ENCODE measurements at places on chromosomes 12 and 14. TPM values are rescaled to one million over a fixed set of nuclear protein-coding genes. Genes with fewer than 3 reads are reported as not detected.

DNA sequence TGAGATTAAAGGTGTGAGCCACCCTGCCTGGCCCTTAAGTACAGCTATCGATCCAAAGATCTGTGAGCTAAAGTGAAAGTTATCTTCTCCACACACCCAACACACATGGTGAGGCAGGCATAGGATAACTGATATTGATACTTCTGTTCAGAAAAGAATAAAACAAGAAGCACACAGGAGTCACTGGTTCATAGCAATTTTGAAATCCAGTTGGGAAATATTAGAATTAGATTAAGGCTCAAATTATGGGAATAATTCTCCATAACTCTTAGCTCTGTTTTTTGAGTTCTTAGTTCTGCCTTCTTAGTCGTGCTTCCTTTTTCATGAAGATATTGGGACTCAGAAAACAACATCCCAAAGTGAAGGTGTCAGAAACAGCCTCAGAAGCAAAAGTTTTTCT is 186.0 kb upstream of the PLXNC1 start:
- no peak for DNase-seq

DNA sequence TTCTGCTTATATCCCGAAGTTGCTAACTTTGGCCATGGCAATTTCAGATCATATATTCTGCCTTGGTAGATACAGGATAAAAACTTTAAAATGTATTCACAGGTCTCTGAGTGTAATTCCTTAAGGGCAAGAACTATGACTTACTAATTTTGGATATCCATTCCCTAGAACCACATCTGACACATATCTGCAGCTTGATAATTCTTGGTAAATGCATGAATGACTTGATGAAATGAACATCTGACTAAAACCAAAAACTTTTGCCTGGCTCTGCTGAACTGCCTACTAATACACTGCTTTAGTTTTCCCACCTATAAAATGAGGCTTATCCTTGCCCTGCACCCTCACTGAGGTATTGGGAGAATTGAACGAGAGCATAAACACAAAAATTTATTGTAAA is 32.2 kb downstream of the SLC25A21 start:
- DNase-seq = no peak

- no peak for DNase-seq
Measured at GRCh38 chr12:26514364-26514763, 318.6 kb downstream of the ITPR2 start.

DNA sequence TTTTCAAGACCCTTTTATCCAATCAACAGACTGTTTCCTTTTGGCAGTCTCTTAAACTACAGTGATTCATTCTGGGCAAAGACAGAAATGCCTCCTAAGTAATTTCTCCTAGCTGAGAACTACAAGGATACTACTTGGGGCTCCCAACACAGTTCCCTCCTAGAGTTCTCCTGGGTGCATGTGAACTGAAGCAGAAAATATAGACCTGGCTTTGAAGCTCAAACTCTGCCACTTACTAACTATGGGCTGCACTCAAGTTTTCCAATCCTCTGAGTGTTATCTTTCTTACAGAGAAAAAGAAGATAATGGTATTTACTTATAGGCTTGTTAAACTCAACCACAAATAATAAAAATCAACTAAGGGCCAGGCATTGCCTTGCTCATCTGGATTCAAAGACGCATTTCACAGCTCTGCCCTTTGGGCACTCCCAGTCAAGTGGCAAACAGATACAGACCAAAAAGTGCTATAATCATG is 97.6 kb downstream of the EFCAB11 start:
- no peak for DNase-seq

DNA sequence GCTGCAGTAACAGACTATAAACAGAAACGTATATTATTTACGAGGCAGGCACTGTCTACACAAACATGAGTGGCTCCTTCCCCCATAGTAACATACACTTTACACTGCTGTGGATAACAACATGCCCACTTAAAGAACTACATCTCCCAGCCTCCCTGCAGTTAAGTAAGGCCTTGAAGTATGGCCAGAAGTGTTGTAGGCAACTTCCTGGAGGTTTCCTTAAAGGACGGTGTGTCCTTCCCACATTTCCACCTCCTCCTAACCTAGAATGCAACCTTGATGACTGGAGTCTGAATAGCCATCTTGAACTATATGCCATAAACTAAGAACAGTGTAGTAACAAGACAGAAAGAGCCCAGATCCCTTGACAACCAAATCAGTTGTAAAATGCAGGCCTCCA is 20.3 kb downstream of the MED13L start:
- DNase-seq = no peak

- DNase-seq = no peak
Measured at GRCh38 chr12:120402217-120402616, 33.3 kb upstream of the MSI1 start.

- no peak for DNase-seq
Measured at GRCh38 chr14:57189070-57189469, 79.6 kb downstream of the EXOC5 start.

- DNase-seq = no peak
Measured at GRCh38 chr14:101516401-101516800, 44.9 kb upstream of the DIO3 start.

DNA sequence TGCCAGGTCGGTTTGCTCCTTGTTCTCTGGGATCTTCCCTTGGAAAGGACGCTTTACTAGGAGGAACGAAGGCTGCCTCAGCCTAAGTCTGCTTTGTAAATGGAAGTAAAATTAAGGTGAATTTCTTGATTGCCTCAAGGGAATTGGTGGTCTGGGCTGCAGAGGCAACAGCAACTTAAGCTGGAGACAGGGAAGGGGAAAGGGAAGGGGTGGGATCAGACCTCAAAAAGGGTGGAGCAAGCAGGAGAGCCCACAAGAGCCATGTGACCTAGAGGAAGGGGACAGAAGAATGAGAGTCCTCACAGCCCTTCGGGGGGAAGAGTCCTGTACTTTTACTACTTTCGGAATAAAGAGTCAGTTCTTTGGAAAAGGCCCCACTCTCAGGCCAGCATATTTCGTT is 147.9 kb downstream of the PPM1H start:
- DNase-seq = no peak

GRCh38 chr12:116066381-116067230 is 210.9 kb downstream of the MED13L start:
- no peak for DNase-seq

DNA sequence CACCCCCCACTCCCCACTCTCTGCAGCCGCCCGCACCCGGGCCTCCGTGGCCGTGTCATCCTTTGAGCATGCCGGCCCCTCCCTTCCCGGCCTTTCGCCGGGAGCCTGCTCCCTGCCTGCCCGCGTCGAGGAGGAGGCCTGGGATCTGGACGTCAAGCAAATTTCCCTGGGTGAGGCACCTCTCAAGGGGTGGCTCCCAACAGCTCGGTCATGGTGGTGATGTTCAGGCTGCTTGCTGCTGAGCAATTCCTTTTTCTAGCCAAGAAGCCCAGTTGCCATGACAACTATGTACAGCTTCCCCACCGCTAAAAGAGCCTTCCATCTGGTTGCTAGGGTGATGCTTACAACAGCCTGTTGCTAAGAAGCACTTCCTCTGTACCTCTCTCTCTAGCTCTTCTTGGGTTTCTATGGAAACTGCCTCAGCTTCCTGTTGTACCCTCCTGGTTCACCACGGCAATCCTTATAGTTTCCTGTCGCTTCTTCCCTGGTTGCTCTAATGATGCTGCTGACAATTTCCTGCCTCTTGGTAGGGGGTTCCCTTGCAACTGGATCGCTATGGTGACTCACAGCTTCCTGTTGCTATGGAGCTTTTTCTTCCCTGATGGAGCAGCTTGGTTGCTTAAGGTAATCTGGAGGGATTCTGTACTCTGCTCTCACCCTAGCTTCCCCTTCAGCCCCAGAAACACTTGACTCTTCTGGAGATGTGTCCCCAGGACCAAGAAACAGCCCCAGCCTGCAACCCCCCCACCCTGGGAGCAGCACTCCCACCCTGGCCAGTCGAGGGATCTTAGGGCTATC is 11.0 kb downstream of the ZNF219 start:
- DNase-seq = no peak

GRCh38 chr14:95196268-95196667 is 38.9 kb upstream of the DICER1 start:
- DNase-seq = no peak

DNA sequence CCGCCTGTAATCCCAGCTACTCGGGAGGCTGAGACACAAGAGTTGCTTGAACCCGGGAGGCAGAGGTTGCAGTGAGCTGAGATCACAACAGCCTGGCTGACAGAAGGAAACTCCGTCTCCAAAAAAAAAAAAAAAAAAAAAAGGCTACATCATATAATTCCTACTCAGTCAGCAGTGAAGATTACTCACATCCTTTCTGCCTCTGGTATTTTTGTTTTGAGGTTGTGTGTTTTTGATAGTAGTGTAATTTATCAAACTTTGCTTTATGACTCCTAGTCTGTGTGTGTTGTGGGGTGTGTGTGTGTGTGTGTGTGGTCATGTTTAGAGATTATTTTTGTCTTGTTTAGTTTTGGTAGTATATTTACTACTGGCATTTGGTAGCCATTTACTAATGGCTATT is 29.8 kb upstream of the DLGAP5 start:
- no peak for DNase-seq

DNA sequence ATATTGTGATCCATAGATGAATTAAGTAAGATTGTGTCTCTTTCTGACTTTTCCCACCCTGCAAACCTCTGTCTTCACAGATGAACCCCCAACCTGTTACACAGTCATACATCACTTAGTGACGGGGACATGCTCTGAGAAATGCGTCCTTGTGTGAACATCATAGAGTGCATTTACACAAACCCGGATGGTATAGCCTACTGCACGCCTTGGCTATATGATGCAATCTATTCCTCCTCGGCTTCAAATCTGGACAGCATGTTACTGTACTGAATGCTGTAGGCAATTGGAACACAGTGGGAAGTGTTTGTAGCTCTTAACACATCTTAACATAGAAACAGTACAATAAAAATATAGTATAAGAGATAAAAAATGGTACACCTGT is 7.4 kb upstream of the TESPA1 start:
- DNase-seq = no peak

DNA sequence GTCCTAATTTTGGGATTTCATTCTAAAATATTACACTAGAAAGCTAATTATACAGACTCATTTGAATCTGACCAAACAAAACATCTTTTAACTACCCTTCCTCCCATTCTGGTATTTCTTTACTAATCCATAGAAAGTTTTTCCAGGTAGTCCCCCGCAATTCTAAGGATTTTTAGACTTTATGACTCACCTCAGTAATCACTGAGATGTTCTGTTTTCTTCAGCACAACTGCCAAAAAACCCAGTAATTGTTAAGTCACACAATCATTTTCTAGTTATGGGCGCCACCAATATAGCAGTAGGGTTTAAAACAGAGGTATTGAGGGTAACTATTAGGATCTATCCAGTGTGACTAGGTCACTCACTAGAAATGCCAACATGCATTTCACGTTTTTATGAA is 1.6 kb upstream of the ARID4A start:
- no peak for DNase-seq

GRCh38 chr12:128940974-128941373 is 87.7 kb downstream of the GLT1D1 start:
- no peak for DNase-seq

DNA sequence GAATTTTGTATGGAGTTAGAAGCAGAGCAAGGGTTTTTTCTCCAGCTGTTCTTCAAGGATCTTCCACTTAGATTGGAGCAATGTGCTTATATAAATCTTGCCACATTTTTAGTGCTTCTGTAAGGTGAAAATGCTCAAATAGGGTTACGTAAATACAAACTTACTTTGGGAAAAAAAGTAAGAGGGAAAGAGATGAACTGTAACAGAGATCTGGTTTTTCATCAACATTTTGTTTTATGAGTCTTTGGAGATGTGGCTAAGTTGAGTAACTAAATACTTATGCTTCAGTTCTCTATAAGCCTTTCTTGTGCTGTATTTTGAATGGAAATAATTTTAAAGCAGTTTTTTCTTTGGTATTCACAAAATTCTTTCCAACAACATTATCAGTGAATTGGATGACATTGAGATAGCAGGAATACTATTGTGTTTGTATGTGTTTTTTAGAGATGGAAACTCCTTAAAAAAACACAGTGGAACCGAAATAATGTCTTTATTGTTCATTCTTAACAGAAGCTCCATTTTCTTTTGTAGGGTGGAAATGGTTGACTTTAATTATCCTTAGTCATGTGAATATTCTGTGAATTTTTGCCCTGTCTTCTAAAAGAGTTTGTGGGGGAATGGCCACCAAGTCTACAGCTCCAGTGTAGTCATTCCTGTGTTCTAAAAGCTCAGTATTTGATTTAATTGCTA is 45.7 kb downstream of the NPAS3 start:
- DNase-seq = no peak

- DNase-seq = no peak
Measured at GRCh38 chr14:95468448-95469133, 47.9 kb downstream of the SYNE3 start.

- no peak for DNase-seq
Measured at GRCh38 chr12:89878950-89879349, 170.3 kb upstream of the ATP2B1 start.

DNA sequence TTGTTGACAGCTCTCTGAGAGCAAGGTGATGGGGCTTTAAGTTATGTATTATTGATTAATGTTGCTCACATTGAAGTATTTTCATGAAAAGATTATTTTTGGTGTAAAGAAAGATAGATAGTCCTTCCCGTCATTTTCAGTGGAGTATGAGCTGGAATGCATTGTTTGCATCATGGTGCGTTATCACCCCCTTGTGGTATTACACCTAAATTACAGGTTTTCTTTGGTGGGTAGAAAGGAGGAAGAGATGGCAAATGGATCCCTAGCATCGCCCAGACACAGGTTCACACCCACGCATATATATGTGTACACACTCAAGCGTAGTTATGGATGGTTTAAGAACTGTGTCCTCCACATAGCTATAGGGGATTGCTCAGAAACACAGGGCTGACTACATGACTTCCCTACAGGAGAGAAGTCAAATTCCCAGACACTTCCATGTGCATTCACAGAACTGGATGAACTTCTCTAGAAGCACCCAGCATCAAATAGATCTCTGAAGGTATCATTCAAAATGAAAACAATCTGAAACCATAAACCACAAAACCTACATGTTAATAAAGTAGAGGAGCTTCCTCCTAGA is 14.4 kb upstream of the SERPINA10 start:
- no peak for DNase-seq

GRCh38 chr12:53930591-53931255 is 7.9 kb upstream of the HOXC13 start:
- DNase-seq = no peak

- DNase-seq = no peak
Measured at GRCh38 chr14:24798911-24799462, 165.0 kb upstream of the GZMB start.

Gene NGB
- total RNA-seq = not detected

Gene IL22
- total RNA-seq = not detected

Gene ISCU
- total RNA-seq = 91.3 TPM

Gene RHEBL1
- total RNA-seq = not detected

Gene GSC
- 0.79 TPM for total RNA-seq

Gene MPHOSPH9
- total RNA-seq = 88.8 TPM

Gene EIF4B
- total RNA-seq = 743 TPM

Gene TEX22
- 0.11 TPM for total RNA-seq

Gene TRPV4
- 0.90 TPM for total RNA-seq

Gene SDSL
- 0.48 TPM for total RNA-seq

Gene SLCO1B1
- not detected for total RNA-seq

Gene KRT2
- total RNA-seq = not detected

Gene YEATS4
- total RNA-seq = 24.0 TPM

Gene SLC6A12
- total RNA-seq = 0.21 TPM

Gene CISTR
- total RNA-seq = not detected

Gene PUS1
- total RNA-seq = 6.5 TPM

Gene KCNH3
- total RNA-seq = 0.58 TPM

Gene AICDA
- 0.26 TPM for total RNA-seq
